ENCODE measurements at places on chromosomes 16 and 17.
A peak's percentile ranks its signal among the peaks of the same experiment; 100 is the strongest.

GRCh38 chr17:4789701-4789950, 862 bp downstream of the GLTPD2 start:
- DNase-seq: no peak

GRCh38 chr17:1908699-1909309, 79.0 kb downstream of the RPA1 start:
- DNase-seq: peak; percentile 17

DNA sequence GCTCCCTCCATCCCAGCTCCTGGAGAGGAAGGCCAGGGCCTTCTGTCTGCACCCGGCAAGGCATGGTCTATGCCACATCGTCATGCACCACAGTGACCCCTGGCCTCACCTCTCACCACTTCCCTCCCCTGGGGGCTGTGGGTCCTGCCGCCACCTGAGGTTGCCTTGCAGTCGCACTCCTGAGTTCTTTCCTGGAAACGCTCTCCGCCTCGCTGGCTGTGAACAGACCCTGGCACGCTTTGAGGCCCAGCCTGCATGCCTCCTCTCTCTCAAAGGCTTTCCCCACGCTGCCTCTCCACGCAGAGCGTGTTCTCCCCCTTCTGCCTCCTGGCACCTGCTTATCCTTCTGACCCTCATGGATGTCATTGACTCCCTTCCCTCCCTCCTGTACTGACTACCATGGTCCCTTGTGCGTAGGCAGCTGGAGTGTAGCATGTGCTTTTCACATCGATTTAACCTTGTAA, 45.4 kb downstream of the SEC14L1 start:
- no peak for DNase-seq

DNA sequence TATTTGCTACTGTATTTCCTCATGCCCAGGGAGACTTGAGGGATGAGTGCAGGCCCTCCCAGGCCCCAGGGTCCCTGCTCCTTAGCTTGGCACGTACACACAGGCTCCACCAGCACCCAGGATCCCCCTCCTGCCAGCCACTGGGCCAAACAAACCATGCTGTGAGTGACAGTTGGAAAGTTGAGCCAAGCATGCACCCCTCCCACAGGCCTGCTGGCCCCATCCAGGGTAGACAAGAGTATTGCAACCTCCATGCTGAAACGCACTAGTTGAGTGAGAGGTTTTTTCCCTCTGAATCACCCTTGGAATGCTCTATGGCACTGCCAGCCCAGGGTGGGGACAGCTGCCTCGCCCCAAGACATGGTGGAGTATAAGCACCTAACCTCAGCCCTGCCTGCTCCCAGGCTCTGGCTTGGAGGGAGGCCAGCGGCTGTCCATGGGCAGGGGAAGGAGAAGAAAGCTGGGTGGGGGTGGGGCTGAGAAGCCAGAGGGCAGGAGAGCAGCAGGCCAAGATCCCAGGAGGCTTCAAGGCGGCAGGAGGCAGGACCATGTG, 49.6 kb downstream of the PITPNM3 start:
- no peak for DNase-seq

GRCh38 chr17:10729334-10730193, at the start of gene TMEM220:
Gene TMEM220 (minus strand): TSS chr17:10730023. CDS start chr17:10729851, 172 bp downstream.
- DNase-seq: no peak

DNA sequence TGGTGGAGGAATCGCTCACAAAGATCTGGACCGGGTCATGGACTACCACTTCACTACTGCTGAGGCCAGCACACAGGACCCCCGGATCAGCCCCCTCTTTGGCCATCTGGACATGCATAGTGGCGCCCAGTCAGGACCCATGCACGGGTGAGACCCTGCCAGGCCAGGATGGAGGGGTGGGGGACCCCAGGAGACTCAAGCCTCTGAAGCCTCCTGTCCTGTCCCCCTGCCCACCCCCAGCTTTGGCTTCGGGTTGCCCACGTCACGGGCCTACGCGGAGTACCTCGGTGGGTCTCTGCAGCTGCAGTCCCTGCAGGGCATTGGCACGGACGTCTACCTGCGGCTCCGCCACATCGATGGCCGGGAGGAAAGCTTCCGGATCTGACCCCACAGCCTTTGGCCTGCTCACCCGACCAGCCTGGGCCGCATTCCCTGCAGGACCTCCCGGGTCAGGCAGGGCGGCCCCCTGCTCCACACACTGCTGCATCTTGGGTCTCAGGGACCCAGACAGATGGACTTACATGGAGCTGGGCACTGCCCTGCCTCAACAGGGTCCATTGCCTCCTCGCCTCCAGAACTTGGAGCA, 3.8 kb downstream of the BCKDK start:
- no peak for DNase-seq

- DNase-seq: no peak
Measured at GRCh38 chr16:58034774-58035173, 9.2 kb downstream of the MMP15 start.

- no peak for DNase-seq
Measured at GRCh38 chr17:63387656-63388340, 58.3 kb downstream of the CYB561 start.

- no peak for DNase-seq
Measured at GRCh38 chr17:55965051-55965450, 188.2 kb upstream of the ANKFN1 start.

DNA sequence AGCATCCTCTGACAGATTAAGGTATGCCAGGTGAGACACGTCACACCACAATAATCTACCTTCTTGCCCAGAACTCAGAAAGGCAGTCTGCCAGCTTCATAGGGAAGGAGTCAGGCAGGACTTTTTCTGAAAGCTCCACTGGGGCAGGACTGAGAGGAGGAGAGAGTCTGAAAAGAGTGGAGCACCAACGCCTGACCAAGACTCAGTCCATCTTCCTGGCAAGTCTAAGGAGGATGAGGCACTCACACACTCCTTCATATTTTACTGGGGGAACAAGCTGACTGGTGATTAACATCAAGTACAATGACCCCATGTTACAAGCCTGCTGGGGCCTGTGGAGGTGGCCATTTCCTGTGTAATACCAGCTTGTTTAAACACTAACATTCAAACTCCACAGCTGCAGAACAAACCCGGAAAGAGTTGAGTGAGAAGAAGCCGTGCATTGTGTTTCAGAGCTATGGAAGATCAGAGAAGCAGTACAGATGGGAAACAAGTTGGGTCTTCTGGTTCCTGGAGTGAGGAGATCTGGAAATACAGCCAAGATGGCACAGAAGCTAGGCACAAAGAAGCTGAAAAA, 122.4 kb downstream of the HIC1 start:
- DNase-seq: no peak

DNA sequence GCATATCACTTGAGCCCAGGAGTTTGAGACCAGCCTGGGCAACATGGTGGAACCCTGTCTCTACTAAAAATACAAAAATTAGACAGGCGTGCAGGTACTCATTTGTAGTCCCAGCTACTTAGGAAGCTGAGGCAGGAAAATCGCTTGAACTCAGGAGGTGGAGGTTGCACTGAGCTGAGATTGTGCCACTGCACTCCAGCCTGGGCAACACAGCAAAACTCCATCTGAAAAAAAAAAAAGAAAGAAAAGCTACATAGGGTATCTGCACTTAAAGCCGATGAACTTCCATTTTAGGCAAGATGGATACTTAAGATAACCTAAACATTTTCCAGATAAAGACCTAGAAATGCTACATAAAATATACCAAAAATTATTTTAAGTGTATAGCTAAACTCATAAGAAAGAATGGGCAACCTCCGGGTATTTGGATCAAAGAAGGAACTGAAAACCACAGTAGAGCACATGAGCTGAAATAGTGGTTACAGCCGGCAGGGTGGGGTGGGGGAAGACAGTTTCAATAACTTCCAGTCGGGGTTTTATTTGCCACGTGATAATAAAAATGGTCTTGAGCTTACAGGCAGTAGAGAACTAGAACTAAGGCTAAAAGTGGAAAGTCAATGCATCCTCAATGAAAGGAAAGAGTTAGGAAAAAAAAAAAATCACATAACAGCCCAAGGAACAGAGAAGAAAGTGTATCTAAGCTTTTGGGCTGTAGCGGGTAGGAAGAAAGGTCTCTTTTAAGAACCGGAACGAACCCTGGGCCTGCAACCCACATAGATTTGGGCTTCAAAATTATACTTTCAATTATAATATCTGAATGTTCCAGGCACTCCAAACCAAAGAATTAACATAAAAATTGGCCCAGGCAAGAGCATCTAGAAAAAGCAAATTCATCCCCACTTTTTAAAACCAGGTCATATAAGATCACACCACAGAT, 53.1 kb downstream of the CFDP1 start:
- no peak for DNase-seq

GRCh38 chr16:4994719-4995434, 36.7 kb downstream of the SEC14L5 start:
- no peak for DNase-seq

GRCh38 chr16:57764341-57765159, 29.0 kb downstream of the KATNB1 start:
- no peak for DNase-seq

GRCh38 chr17:72569148-72569946, 448.5 kb downstream of the SOX9 start:
- DNase-seq: peak; percentile 62

DNA sequence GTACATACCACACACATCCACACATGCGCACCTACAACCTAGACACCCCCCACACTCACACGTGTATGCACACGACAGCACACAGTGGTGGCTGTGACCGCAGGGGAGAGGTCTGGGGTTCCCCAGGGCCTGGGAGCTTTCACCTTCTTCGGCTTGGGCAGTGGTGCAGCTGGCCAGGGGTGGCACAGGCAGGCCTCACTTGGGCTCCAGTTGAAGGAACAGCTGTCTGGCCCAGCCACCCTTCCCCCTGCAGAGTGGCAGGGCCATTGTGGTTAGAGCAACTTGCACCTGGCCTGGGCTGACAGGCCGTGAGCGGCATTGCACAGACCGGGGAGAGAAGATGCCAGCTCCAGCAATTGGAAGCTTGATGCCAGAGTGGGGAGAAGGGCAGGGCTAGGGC, 114.5 kb upstream of the GSE1 start:
- DNase-seq: peak; percentile 21

DNA sequence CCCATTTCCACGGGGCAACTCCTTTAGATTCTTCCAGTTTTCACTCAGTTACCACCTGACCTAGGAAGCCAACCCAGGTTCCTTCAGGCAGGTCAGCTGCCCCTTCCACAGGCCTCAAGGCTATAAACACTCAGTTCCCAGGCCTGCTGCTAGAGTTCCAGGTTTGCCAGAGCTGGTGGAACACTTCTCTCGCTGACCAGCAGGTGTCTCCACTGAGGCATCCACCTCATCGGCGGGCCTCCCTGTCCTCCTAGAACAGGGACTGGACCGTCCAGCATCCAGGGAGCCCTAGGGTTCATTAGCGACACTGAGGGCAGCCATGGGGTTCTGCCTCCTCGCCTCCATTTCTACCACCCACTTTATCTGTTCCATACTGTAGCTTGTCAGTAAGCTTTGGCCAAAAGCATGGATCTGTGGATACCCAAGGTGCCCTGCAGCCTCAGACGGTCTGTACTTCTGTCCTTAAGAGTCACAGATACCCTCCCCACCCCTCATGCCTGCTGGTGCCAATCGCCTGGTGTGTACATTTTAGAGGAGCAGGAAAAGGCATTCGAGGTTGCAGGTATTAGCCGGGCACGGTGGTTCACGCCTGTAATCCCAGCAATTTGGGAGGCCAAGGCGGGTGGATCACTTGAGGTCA, 29.0 kb downstream of the PIMREG start:
- DNase-seq: peak; percentile 10

DNA sequence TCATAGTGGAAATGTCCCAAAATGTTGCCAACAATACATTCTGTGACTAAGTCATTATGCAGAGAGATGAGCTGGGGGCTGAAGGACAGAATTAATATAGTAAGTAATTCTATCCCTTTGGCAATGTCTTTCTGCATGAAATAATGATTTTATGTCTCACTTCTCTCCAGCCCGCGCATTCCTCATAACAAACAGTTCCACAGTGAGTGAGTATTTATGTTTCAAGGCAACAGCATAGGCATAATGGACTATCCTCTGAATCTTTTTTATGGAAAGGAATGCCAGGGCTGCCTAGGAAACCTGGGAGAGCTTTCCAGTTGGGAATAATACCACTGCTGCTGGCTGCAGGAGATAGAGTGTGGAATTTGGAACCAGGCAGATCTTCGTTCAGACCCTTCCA, 477.7 kb downstream of the HS3ST4 start:
- no peak for DNase-seq

- no peak for DNase-seq
Measured at GRCh38 chr16:20950294-20950693, 49.7 kb downstream of the LYRM1 start.

GRCh38 chr17:79034931-79035485, 11.0 kb downstream of the C1QTNF1 start:
- no peak for DNase-seq

- DNase-seq: no peak
Measured at GRCh38 chr17:17565471-17566339, 25.8 kb downstream of the PEMT start.

GRCh38 chr17:63834431-63835166, 7.1 kb upstream of the FTSJ3 start:
- no peak for DNase-seq

- no peak for DNase-seq
Measured at GRCh38 chr16:77888871-77889270, 100.5 kb downstream of the VAT1L start.

DNA sequence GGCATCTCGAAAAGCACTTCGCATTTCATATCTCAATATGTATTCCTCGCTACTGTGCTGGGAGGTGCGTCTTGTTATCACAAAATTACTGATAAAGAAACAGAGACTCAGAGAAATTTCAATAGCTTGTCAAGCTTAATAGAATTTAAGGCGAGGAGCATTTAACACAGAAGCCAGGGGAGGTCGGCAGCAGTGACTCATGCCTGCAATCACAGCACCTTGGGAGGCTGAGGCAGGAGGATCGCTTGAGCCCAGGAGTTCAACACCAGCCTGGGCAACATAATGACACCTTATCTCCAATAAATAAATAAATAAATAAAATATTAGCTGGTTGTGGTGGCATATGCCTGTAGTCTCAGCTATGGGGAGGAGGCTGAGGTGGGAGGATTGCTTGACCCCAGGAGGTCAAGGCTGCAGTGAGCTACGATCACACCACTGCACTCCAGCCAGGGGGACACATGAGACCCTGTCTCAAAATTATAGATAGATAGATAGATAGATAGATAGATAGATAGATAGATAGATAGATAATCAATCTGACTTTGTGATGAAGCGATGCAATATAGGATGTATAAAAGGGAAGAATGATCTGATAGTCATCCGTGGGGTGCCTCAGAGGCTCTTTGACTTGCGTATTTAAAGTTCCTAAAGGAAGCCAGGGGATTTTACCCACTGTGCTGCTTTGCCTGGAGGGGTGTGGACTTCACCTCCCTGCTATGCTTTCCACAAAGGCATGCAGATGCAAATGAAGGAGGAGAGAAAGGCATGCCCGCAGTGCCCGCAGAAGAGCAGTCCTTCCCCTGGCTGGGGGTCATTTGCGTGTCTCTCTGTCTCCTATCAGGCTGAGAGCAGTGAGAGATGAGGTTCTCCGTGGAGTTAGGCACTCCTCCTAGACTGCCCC, 15.9 kb upstream of the USP10 start:
- no peak for DNase-seq

- no peak for DNase-seq
Measured at GRCh38 chr16:27238591-27238990, 30.0 kb downstream of the NSMCE1 start.

GRCh38 chr17:4893721-4894560, 5.4 kb upstream of the C17orf107 start:
- DNase-seq: no peak

Measured in NCI-H774 (cell line).